ENCODE measurements at places on chromosomes 7 and 10. TPM values are rescaled to one million over a fixed set of nuclear protein-coding genes. Genes with fewer than 3 reads are reported as not detected.
A peak's percentile ranks its signal among the peaks of the same experiment; 100 is the strongest.

DNA sequence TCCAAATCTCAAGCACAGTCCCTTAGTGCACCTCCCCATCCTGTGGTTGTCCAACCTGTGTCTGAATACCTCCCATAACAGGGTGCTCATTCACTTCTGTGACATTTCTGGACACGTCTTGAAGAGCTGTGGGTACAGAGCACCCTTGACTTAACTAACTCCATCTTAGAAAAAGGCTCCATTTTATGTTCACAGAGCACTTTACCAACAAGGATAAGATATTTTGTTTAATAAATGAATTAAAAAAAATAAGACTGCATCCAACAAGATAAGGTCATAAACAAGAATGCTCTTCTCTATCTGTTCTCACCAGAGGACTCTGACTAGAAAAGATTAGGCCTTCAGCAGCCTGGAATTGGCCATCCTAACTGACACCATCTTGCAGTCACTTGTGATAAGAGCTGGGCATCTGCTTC, 335.2 kb upstream of the ZNF32 start:
- no peaks in the 10 kb centered on the region for H3K27me3 ChIP-seq
- no peak overlapping the region for H3K4me3 ChIP-seq
- no peak overlapping the region for H3K27ac ChIP-seq
- no peak for DNase-seq

MBL2 gene
- not detected for total RNA-seq

SLC16A12 gene
- under 0.01 TPM for total RNA-seq

LIPF gene
- total RNA-seq: not detected

- no peaks in the 10 kb centered on the region for H3K36me3 ChIP-seq
- H3K4me3 ChIP-seq: no peak overlapping the region
- no peak overlapping the region for H3K27ac ChIP-seq
- DNase-seq: no peak
- peaks cover 2% of the 10 kb centered on the region for H3K27me3 ChIP-seq
- no peaks in the 10 kb centered on the region for H3K4me1 ChIP-seq
These were observed 9.0 kb downstream of the SPOCK2 start for GRCh38 chr10:72079356-72079755.

- no peak overlapping the region for H3K4me3 ChIP-seq
- no peak for DNase-seq
- H3K36me3 ChIP-seq: no peaks in the 10 kb centered on the region
- no peak overlapping the region for H3K27ac ChIP-seq
- H3K4me1 ChIP-seq: no peaks in the 10 kb centered on the region
These were observed 1003.5 kb downstream of the SORCS3 start for GRCh38 chr10:105644559-105644958.

DNA sequence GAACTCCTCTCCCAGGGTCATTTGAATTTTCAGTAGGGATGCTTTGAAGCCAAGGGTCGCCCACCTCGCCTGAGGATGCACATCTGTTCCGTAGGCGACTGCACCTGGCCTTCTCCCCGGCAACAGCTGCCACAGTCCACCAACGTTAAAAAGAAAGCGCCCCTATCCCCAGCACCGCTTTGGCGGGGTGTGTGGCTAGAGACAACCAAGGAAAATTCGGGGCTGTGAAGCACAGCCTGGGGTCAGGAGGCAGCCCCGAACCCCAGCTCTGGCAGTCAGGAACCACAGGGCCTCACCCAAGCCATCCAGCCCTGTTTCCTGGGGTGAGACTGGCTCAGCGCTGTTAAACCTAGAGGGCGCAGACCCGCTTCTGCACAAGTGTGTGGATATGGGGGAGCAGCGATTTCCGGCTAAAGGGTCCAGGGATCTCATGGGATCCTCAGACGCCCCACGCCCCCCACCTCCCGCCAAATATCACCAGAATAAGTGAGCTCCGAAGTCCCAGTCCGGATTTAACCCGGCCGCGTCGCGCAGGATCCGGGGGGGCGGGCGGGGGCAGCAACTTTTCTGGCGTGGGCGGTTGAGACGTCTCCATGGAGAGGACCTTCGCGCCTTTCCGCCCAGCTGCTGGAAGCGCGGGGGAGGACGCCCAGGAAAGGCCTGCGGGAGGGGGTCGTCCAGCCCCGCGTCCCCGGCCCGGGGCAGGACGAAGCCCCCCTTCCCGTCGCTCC, 822 bp downstream of the ZC3HAV1L start:
- H3K27ac ChIP-seq: peak overlapping the region; percentile 70
- H3K36me3 ChIP-seq: peaks cover 2% of the 10 kb centered on the region
- peaks cover 3% of the 10 kb centered on the region for H3K4me1 ChIP-seq
- DNase-seq: peak; percentile 40

DNA sequence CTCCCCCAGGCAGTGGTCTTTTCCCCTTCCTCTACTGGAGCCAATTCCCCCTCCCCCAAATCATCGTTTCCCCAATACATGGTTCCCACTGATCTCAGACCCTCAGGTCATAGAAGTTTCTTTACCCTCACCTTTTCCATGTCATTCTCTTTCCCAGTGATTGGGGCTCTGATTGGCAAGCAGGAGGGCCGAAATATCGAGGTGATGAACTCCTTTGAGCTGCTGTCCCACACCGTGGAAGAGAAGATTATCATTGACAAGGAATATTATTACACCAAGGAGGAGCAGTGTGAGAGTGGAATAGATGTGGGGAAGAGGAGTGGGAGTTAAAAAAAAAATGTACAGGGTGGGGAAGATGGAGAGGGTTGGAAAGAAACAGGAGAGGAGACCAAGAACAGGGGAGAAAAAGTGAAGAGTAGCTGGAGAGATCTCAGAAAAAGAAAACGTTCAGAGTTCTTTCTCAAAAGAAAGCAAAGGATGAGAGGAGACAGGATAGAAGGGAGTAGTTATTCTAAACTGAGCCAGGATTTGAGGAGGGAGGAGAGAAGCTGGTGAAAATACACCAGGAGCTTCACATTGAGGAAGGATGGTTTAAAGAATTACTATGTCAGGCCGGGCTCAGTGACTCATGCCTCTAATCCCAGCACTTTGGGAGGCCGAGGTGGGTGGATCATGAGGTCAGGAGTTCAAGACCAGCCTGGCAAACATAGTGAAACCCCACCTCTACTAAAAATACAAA, 858 bp downstream of the COPS6 start:
- no peak for DNase-seq
- H3K36me3 ChIP-seq: peaks cover 37% of the 10 kb centered on the region
- H3K27ac ChIP-seq: peak overlapping the region; percentile 91
- H3K27me3 ChIP-seq: no peaks in the 10 kb centered on the region
- peaks cover 28% of the 10 kb centered on the region for H3K4me1 ChIP-seq

DNA sequence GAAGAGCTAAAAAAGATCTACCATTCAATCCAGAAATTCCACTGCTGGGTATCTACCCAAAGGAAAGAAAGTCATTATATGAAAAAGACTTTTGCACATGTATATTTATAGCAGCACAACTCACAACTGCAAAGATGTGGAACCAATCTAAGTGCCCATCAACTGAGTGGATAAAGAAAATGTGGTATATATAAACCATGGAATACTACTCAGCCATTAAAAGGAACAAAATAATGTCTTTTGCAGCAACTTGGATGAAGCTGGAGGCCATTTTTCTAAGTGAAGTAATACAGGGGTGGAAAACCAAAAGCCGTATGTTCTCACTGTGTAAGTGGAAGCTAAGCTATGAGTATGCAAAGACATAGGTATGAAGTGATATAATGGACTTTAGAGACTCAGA, 3.0 kb downstream of the ANXA7 start:
- peaks cover 4% of the 10 kb centered on the region for H3K4me1 ChIP-seq
- no peaks in the 10 kb centered on the region for H3K27me3 ChIP-seq
- no peak for DNase-seq
- no peak overlapping the region for H3K27ac ChIP-seq
- peaks cover 2% of the 10 kb centered on the region for H3K36me3 ChIP-seq
- H3K4me3 ChIP-seq: no peak overlapping the region

DNA sequence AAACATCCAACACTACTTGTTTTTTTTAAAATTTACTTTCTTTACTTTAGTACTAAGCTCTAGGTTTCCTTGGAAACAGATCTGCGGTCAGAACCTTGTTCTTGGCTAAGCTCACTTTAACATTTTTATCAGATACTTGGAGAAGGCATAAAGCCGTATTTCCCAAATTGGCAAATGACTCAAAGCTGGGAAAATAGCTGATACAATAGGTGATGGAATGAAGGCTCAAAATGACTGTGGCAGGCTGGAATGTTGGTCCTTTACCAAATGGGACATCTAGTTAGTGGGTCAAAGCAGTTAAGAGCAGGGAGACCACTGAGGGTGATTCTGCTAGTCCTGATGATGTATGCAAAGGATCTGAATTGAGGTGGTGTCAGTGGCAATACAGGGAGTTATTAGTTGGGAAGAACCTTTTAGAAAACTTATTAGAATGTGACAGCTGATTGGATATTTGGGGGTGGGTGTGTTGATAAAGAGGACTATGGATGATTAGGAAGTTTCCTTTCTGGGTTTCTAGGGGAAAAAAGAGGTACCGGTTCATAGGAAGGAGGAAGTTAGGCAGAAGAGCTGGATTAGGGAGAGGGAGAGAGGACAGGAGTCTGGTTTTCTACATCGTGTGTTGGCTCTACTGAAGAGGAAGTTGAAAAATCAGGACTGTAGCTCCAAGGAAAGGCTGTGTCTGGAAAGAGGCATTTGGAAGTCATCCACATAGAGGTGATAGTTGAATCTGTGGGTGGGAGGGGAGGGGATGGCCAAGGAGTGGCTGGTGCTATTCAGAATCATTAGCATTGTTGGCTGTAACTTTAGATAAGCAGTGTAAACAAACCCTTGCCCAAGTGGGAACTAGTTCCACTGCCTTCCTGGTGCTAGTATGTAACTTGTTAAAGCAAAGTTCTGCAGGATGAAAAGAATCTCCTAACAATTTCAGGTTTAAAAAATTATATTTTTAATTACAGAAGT, 13.1 kb downstream of the PLCE1 start:
- H3K27me3 ChIP-seq: no peaks in the 10 kb centered on the region
- peak overlapping the region; percentile 15 for H3K27ac ChIP-seq
- H3K36me3 ChIP-seq: no peaks in the 10 kb centered on the region
- no peak overlapping the region for H3K4me3 ChIP-seq
- DNase-seq: peak; percentile 86
- H3K4me1 ChIP-seq: peaks cover 5% of the 10 kb centered on the region

STOX1 gene
- total RNA-seq: under 0.01 TPM

GRCh38 chr7:47852330-47853245, 95.7 kb downstream of the PKD1L1 start:
- H3K27ac ChIP-seq: no peak overlapping the region
- H3K4me3 ChIP-seq: no peak overlapping the region
- no peaks in the 10 kb centered on the region for H3K4me1 ChIP-seq
- no peaks in the 10 kb centered on the region for H3K36me3 ChIP-seq
- no peak for DNase-seq

DNA sequence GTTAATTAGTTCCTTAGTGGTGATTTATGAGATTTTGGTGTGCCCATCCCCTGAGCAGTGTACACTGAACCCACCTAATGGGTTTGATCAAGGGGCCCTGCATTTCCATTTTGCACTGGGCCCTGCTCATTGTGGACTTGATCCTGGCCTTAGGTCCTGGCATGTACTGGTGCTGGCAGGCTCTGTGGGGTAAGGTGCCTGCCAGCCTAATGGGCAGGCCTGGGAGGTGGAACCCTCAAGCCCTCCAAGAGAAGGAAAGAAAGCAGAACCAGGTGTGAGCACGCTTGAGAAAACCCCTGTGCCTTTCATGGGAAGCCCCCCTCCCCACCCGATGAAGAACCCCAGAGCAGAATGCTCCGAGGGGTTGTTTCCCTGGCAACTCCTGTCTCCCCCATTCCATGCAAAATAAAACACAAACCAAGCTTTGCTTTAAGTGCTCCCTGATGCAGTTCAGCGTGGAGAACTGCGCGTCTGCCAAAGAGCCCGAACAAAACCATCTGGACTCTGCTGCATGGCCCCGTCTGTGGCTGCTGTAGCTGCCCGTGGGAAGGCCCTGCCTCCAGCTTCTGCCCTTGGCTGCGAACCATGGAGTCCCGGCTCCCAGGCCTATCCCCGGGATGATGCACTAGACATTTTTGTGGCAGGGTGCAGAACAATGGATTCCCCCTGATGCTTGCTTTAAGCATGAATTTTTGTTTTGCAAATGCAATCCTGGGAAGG, 123.3 kb downstream of the PRPF18 start:
- no peak overlapping the region for H3K27ac ChIP-seq
- peaks cover 1% of the 10 kb centered on the region for H3K36me3 ChIP-seq
- no peak overlapping the region for H3K4me3 ChIP-seq
- H3K4me1 ChIP-seq: peaks cover 26% of the 10 kb centered on the region
- DNase-seq: peak; percentile 51

GRCh38 chr7:42226354-42226941, 10.6 kb downstream of the GLI3 start:
- no peaks in the 10 kb centered on the region for H3K27me3 ChIP-seq
- H3K4me1 ChIP-seq: peaks cover 5% of the 10 kb centered on the region
- H3K4me3 ChIP-seq: no peak overlapping the region
- H3K36me3 ChIP-seq: peaks cover 2% of the 10 kb centered on the region

DNA sequence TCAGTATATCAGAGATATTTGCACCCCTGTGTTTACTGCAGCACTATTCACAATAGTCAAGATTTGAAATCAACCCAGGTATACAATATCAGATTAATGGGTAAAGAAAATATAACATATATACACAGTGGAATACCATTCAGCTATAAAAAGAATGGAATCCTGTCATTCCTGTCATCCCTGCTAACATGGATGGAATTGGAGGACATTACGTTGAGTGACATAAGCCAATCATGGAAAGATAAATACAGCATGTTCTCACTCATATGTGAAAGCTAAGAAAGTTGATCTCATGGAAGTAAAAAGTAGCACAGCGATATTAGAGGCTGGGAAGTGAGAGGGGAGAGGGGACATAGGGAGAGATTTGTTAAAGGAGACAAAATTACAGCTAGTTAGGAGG, 171.0 kb downstream of the ARL5B start:
- no peak overlapping the region for H3K4me3 ChIP-seq
- no peaks in the 10 kb centered on the region for H3K4me1 ChIP-seq
- no peaks in the 10 kb centered on the region for H3K27me3 ChIP-seq
- DNase-seq: no peak
- H3K36me3 ChIP-seq: no peaks in the 10 kb centered on the region
- H3K27ac ChIP-seq: no peak overlapping the region

SCRN1 gene
- 86.5 TPM for total RNA-seq

GRCh38 chr10:77732213-77733003, 94.8 kb upstream of the KCNMA1 start:
- H3K36me3 ChIP-seq: no peaks in the 10 kb centered on the region
- no peak for DNase-seq
- no peak overlapping the region for H3K27ac ChIP-seq
- no peaks in the 10 kb centered on the region for H3K4me1 ChIP-seq
- H3K4me3 ChIP-seq: no peak overlapping the region
- no peaks in the 10 kb centered on the region for H3K27me3 ChIP-seq

SORBS1 gene
- 0.26 TPM for total RNA-seq

PRKRIP1 gene
- total RNA-seq: 16.3 TPM

- H3K4me1 ChIP-seq: no peaks in the 10 kb centered on the region
- DNase-seq: no peak
- no peaks in the 10 kb centered on the region for H3K36me3 ChIP-seq
These were observed 139.1 kb downstream of the ARHGAP12 start for GRCh38 chr10:31789555-31789954.

DNA sequence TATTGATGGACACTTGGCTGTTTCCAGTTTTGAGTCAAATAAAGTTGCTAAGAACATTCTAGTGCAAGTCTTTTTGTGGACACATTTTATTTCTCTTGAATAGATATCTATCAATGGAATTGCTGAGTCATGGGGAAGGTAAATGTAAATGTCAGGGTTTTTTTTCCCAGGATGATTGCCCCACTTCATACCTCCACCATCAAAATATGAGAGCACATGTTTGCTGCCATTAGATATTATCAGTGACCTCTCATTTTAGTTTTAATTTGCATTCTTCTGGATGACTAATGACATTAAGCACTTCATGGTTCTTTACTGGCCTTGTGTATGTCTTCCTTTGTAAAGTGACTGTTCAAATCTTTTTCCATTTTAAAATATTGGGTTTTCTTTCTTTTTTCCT, 45.7 kb downstream of the PAPSS2 start:
- H3K27ac ChIP-seq: no peak overlapping the region
- no peaks in the 10 kb centered on the region for H3K27me3 ChIP-seq
- H3K36me3 ChIP-seq: peaks cover 4% of the 10 kb centered on the region
- DNase-seq: peak; percentile 66
- H3K4me3 ChIP-seq: no peak overlapping the region
- H3K4me1 ChIP-seq: peaks cover 4% of the 10 kb centered on the region
